ENCODE measurements at places on chromosomes 1 and 21.

DNA sequence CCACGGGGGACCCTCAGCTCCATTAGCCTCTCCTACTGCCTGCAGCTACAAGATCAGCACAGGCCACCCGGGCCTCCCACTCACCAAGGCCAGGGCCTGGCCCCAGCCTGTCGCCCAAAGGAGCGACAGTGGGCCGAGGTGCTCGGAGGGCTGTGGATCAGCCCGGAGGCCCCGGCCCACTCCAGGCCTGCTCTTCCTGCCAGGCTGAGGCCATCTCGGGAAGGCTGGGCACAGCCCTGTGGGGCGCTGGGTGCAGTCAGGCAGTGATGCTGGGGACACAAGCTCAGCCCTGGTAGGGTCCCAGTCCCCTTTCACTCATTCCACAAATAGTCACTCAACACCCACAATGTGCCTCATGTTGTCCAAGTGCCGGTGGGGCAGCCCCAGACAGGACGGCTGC is 58.8 kb downstream of the CASZ1 start:
- DNase-seq, result no peak

- no peak for DNase-seq
These were observed 4.6 kb upstream of the TRNAU1AP start for GRCh38 chr1:28548318-28548717.

DNA sequence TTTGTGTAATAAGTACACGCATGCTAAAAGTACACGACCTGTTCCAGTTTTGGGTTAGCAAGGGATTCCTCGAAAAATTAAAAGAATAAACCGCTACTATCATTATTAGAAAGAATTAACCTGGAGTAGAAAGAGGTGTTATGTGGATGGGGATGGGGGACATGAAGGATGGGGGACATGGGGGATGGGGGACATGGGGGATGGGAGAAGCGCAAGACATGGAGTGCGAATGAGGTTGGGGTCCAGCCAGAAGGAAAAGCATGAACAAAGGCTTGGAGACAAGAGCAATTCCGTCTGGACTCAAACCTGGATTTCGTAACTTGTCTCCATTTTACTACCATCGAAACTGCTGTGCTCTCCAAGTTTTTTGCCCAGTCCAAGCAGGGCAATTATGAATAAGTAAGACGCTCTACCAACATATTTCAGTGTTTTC is 591 bp upstream of the KDM1A start:
- no peak for DNase-seq

DNA sequence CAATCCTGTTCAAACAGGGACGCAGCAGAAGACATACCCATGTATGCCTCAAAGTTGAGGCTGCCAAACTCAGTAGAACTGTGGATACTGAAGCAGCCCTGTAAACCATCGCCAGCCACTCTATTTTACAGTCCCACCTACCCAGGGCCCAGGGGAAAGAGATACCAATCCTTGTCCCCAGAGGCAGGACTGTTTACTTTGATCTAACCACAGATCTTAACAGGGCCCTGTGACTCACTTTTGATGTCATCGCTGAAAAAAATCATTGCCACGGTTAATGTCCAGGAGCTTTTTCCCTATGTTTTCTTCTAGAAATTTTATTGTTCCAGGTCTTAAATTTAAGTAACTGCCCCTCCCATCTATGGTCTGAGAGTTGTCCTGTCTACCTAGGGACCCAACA is 538.4 kb upstream of the NCAM2 start:
- DNase-seq, result no peak

DNA sequence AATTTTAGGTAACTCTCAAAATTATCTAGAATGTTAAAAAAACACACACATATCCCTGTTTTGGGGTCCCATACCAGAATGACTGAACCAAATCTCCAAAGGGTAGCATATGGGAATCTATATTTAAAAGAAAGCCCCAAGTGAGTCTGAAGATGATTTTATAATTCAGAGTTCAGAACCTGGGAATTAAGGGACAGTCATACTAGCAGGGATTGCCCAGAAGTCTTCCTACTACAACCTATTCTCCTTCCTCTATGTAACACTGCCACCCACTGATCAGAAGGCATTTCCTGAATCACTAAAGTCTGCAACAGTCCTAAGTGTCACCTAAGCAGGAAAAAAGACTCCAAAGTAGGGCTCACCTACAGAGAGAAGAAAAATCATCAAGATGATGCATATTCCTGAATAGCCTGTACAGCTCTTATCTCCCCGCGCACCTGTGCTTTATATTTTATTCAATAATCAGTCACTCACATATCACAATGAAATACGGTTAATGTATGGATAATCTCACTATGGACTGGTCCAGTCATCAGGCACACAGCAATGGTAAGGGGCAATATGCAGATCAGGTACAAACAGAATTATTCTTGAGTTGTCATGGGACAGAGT is 4.9 kb downstream of the RGS1 start:
- peak; percentile 34 for DNase-seq

GRCh38 chr21:15204140-15204969 is 139.6 kb upstream of the NRIP1 start:
- DNase-seq, result no peak

All from NAMALWA (cell line).